Stimulated activated CD4-positive, alpha-beta T cell treated with anti-CD3 and anti-CD28 coated beads, Interleukin-15, amount 100 ng/mL, for 1 hour (primary cell): ENCODE measurements at places on chromosomes 3 and 15.

DNA sequence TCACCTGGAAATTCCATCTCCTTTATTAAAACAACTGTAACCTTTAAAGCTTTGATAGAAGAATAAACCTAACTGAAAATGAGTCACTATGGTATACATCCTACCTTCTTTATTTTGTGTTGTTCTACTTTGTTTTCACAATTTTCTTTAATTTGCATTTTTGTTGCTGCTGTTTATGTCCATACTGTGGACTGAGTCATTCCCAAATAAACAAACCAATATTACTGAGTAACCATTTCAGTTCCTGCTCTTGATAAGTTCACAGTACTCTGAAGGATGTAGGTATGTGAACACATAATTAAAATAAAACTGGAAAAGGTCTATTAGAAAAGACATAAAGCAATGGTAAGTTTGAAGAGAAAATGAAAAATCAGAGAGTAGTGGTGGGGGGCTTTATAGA lies 528.5 kb upstream of the GOLIM4 start:
- no peak for DNase-seq

GRCh38 chr15:40290918-40291574 lies 8.2 kb upstream of the ANKRD63 start:
- no peak for DNase-seq

DNA sequence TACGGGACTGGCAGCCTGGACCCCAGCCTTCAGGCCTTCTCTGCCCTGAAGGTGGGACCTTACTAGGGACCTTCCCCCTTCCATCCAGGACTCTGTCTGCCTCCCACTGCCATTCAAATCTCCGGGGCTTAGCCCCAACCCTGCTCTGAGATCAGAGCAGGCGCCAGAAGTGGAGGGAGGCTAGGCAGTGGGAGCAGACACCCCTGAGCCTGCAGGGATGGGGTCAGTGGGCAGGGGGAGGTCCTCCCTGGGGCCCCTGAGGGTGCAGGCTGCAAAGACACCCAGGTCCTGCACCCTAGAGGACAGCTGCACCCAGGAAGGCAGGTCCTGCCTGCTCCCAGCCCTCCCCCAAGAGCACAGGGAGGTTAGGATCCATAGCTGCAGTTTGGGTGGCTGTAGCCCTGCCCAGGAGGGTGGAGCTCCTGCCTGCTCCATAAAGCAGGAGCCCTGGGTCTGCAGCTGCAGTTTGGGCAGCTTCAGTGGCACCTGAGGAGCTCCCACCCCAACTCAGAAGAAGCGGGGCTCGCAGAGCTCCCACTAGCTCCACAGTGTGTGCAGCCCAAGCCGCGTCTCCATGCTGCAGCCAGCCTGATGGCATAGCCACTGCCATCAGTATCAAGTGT lies 8.1 kb upstream of the POC1A start:
- DNase-seq = no peak

DNA sequence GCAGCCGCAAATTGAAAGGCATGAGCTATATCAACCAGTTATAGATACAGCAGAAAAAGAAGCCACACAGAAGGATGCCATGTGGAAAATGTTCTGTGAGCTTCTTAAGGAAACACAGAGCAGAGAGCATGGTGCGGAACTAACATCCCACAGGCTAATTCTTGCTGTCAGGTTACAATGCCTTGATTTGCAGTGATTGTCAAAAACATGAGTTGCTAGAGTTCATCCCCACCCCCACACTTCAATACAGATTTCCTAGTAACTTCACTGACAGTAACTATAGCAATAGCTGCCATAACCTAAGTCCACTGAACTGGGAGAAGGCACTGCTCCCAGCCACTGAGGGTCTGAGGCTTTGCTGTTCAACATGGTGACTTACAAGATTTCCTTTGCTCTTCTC lies 821.6 kb downstream of the SQOR start:
- no peak for DNase-seq

- DNase-seq = no peak
These were observed 32.2 kb upstream of the SEC22A start for GRCh38 chr3:123169492-123169929.

- DNase-seq = no peak
These were observed 14.7 kb downstream of the VPS39 start for GRCh38 chr15:42193383-42193782.

DNA sequence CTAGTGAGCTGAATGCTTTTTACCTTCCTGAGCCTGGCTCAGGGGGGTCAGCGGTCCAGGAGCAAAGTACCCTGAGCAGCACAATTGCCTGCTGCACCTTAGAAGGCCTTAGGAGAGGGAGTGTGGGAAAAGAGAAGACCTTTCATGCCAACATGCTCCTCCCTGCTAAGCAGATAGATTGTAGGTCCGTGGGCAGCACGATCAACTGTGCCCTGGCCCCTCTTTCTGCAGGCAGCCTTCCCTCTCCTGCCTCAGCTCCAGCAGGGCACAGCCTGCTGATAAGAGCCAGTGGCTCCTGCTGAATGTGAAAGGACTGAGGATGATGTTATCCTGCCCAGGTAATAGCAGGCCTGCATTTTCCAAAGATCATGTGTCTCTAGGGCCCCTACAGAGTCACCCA lies 4.1 kb downstream of the CORO2B start:
- DNase-seq = no peak

DNA sequence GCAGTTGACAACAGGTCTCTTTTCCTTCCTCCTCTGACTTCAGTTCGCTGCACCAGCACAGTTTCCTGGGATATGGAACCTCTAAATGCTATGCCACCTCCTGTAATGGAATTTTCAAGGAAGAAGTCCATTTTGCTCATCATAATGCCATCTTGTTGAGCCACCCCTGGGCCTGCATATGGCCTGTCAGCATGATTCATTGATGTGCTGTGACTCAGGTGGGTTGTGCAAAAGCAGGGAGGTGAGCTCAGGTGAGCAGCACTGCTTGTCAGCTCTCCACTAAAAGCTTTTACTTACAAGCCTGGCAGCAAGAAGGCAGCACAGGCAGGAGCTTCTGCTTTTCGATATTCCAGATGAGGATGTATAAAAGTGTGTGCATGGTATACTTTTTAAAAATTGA lies 247.1 kb upstream of the LMCD1 start:
- no peak for DNase-seq

DNA sequence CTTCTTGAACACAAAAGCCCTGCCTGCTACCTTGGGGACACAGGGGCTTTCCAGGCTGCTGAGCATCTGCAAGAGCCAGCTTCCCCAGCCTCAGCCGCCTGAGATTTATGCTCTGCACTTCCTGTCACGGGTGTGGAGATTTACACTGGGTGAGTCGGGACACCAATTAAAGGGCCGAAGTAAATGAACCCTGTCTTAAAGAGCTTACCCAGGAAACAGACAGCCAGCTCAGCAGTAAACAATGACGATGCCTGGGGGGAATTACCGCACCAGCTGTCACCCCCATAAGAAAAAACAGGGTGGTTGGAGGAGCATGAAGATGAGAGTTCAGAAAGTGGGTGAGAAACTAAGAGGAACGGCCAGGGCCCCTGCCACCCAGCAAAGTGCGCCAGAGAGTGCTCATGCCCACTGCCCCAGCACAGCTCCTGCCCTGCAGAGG lies 37.5 kb upstream of the IQSEC1 start:
- no peak for DNase-seq

DNA sequence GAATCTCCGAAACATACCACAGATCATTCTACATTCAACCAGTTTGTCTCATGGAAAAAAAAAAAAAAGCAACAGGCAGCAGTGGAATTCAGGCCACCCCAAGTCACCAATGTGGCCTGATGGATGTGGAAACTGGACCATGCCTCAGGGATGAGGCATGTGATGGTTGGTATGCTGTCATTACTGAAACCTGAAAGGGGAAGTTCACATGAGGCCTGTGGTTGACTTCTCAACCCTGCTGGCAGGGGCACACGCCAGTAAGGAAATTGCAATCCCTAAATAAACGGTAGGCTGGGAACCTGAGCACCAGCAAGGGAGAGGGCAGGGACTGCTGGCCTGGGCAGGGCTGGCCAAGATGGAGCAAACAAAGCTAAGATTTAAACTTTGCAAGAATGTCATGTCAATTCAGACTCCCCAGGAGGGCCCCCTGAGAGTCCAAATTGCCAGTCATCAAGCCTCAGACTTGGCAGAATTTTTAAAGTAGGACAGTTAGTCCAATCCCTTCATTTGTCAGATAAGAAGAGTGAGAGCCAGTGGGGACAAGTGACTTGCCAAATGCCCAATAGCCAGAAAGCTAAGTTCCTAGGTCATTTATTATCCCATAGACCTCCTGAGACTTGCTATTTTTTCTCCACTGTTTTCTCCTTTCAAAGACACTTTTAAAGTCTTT lies 310.4 kb downstream of the ERC2 start:
- DNase-seq = no peak

- DNase-seq = no peak
These were observed 297.9 kb downstream of the RYR3 start for GRCh38 chr15:33608714-33609113.

GRCh38 chr3:14947100-14947885 lies at the start of gene NR2C2:
Gene NR2C2, plus strand, starts transcription at chr3:14947583. Its CDS starts 56,332 bp downstream, at chr3:15003915.
- peak; percentile 80 for DNase-seq

DNA sequence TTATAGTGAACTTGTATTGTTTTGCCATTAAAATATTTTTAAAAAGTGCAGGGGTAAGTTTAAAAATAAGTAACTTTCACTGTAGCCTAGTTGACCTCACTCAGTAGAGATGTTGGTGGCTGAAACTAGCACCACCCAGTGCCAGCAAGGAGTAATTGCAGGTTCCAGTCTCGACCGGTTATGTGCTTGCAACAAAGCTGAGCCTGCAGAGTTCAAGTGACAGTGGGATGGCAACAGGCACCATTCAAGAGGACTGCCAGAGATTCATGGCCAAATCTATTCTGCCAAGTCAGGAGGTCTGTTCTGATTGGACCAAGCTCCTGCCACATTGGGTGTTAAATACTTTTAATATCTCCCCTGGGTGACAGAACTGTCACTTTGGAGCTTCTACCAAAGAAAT lies 2.7 kb downstream of the ADAMTS7 start:
- DNase-seq = no peak

GRCh38 chr3:59235634-59236012 lies 185.8 kb upstream of the CFAP20DC start:
- no peak for DNase-seq

GRCh38 chr3:188243124-188243795 lies 89.3 kb downstream of the LPP start:
- DNase-seq = no peak
